Fibroblast of upper back skin (primary cell): ENCODE measurements at places on chromosomes 4 and X.

DNA sequence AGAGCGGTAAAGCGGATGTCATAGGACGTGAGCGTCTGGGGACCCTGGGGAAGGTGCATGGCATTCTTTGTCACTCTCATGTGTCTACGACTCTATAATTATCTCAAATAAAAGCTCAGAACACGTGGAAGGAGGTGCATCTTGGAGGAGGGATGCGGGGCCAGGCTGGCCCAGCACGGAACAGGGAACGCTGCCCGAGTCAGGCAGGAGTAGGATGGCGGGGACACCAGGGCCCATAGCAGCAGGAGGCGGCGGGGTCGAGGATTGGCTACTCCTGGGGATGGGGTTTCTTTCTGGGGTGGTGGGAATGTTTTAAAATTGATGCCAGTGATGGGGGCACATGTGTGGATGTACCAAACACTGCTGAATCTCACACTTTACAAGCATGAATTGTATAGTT lies 5.4 kb upstream of the HTRA3 start:
- DNase-seq, result no peak

GRCh38 chr4:90419124-90419711 lies 292.0 kb downstream of the CCSER1 start:
- DNase-seq, result peak; percentile 40

DNA sequence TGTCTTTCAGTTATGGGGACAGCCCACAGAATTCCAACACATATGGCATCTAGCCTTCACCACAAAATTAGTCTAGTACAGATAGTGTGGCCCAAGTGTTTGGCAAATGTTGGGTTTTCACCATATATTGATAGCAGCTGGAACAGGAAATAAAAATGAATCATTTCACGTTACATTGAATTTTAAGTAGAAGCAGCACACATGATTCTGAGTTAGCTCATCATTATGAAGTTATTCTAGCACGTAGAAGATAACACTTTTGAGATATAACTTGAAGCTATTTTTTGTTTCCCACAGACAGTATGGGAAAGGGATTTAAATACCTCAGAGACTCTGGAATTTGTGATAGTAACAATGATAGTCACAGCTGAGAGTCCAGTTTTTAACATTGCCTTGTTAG lies 118.7 kb downstream of the FAT4 start:
- DNase-seq, result peak; percentile 80

GRCh38 chrX:18995221-18995620 lies 11.3 kb upstream of the PHKA2 start:
- DNase-seq, result peak; percentile 77

GRCh38 chrX:37755025-37755424 lies 24.8 kb upstream of the CYBB start:
- no peak for DNase-seq

DNA sequence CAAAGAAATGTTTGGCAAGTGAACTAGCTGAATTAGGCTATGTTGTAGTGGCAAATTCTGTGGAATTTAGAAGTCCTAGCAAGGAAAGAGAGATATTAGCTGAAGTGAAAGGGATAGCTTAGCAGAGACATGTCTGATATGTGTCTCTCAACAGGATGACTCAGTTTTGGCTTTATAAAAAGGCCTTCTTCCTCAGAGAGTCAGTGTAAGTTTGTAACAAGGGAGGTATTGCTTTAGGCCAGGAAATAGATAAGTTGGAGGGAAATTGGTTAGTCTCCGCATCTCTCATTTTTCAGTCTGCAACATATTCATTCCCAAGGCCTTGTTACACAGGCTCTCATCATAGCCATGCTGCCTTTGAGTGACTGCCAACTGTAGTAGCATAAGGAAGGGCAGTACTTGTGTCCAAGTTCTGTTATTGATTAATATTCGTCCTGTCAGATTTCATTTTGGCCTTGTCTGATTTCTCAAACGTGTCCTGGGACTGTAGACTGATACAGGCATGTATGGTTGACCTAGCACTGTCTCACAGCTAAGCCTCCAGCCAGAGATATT lies 4.0 kb downstream of the TMEM164 start:
- DNase-seq, result peak; percentile 44

- peak; percentile 14 for DNase-seq
Observed at GRCh38 chr4:130808492-130808891, 1712.5 kb downstream of the C4orf33 start.

DNA sequence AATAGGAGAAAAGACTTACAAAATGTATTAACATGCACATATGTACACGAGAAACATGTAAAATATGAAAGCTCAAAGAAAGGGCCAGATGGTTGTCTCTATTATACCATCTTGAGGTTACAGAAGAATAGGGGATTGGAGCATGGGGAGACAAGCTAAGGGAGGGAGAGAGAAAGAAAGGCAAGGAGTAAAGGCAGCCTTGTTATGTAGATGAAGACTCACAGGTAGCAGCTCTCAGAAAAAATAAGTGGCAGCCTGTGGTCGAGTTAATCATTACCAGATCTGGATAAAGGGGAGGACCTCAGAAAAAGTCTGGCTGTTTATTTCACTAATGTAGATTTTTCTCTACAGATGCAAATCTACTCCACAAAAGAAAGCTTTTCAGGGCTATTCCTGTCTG lies 26.6 kb upstream of the PPP1R2C start:
- no peak for DNase-seq

DNA sequence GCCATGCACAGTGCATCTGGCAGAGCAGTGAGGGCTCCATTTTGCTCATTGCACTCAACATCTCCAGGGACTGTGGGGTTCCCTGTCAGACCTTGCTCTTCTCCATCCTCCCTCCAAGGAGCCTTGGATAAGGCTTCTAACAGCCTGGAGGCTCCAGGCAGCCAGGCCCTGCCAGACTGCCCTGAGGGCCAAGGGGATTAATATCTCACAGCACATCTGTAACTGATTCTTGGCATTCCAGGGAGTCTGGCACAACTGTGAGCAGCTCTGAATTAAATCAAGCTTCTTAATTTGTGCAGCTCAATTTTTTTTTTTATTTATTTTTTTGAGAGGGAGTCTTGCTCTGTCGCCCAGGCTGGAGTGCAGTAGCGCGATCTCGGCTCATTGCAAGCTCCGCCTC lies 224.5 kb upstream of the PGRMC2 start:
- peak; percentile 64 for DNase-seq

- no peak for DNase-seq
Observed at GRCh38 chrX:11580789-11581188, 84.9 kb downstream of the ARHGAP6 start.

- DNase-seq, result peak; percentile 43
Observed at GRCh38 chr4:94349193-94349592, 6.6 kb upstream of the HPGDS start.

GRCh38 chrX:73683236-73683859 lies 120.4 kb downstream of the CHIC1 start:
- DNase-seq, result peak; percentile 0

DNA sequence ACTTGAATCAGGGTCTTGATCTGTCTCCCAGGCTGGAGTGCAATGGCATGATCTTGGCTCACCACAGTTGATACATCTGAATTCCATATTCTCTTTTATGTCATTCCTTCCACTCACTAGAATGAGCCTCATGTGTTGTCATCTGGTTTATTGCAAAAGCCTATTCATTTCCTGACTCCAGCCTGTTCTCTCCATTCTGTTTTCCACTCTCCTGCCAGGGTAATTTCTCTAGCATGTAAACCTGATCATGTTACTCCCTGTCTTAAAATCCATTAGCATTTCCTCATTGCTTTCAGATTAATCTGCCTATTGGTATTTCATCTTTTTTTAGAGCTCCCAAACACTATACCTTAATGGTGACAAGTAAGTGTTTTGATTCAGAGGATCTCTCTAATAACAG lies 4.3 kb upstream of the DDX60L start:
- DNase-seq, result peak; percentile 93

GRCh38 chr4:153890761-153891160 lies 101.9 kb upstream of the SFRP2 start:
- peak; percentile 18 for DNase-seq

GRCh38 chrX:155956649-155957048 lies 40.8 kb upstream of the IL9R start:
- no peak for DNase-seq

DNA sequence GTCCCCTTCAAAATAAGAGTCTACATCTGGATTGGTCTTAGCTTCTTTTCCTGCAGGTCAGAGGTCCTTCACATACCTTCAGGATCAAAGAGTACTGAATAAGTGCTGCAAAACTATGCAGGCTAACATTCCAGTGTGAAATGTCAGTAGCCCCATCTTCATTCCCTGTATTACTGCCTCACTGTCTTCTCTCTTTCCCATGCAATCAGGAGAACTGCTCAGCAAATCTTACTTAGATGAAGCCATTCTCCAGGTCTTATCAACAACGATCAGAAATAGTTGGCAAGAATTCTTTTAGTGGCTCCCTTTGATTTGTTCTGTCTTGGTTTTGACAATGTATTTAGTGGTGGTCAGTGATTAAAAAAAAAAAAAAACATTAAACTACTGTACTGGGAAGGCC lies 26.0 kb upstream of the IQCM start:
- DNase-seq, result peak; percentile 56

DNA sequence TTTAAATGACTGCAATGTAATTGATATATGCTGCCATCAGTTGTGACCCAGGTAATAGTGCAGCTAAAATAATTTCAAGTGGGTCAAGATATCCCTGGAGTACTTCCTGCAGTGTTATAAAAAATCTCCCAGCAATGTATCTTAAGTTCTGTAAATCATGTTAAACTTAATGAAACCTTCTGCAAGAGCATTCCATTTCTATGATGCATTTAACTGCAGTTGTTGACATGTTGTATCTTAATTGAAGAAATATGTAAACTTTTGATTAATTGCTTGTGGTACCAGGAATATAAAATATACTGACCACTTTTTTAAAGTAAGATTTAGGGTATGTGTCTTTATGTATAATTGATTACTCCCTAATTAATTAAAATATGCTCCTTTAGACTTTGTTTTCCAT lies 213.6 kb downstream of the AFF2 start:
- DNase-seq, result peak; percentile 49

- no peak for DNase-seq
Observed at GRCh38 chr4:91497892-91498291, 805.9 kb upstream of the GRID2 start.

- DNase-seq, result peak; percentile 60
Observed at GRCh38 chrX:153934762-153935325, at the start of gene NAA10. Gene NAA10, minus strand, starts transcription at chrX:153935037. Its CDS starts 133 bp downstream, at chrX:153934904.

GRCh38 chr4:185396724-185397385 lies at the start of gene ANKRD37:
Gene ANKRD37, plus strand, starts transcription at chr4:185396841. Its CDS starts 83 bp downstream, at chr4:185396924.
- DNase-seq, result peak; percentile 12

DNA sequence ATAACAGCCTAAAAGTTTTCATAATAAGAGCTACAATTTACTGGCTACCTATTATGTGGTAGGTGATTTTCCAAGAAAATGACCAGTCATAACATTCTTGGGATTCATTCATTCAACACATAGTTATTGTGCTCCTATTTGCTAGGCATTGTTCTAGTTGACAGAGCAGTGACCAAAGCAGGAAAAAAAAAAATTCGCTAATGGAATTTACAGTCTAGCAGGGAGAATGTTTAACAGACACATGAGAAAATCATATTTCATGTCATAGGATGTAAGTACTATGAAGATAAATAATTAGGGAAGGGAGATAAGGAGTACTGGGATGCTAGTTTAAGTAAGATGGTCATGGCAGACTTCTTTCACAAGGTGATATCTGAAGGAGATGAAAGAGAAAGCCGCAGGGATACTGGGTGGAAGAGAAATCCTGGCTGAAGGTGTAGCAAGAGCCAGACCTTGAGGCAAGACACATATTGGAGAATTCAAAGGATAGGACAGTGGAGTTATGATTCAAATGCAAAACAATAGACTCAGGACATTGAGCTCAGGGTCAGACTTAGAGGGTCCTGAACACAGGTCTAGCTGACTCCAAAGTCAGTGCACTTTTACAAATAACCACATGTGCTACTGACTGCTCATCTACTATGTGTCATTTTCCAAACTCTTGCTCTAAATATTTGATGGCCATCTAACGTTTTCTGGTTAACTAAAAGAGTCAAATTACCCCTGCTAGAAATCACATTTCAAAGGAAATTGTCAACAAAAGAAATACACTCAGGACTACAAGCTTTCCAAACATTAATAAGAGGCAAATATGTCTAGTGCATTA lies 20.4 kb downstream of the SPCS3 start:
- no peak for DNase-seq

DNA sequence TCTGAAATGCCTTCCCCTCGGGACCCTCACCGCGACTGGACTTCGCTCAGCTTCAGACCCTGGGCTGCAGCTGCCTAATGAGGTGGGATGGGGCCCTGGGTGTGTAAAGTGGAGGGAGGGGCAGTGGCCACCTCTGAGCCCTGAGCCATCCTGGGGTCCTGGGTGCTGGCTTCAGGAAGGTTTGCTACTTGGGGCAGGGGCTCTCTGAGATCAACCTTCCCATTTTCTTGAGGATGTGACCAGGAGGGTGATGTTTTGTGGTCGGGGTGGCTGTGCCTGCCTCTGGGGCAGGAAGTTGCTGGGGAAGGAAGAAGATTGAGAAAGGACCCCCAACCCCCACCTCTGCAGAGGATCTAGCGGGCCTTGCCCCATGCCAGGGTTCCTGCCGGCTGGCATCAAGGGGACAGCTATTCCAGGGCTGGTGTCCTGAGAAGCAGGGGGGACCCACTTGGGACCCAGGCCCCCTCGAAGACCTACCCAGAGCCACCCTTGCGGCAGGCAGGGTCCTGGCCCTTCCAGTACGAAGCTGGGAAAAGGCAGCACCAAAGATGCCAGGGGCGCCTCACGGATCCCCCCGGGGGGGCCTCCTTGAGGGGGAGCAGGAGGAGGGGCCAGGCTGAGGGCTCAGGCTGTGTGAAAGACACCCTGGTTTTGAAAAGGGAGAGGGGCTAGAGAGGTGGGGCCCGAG lies 6.5 kb downstream of the SH3BP2 start:
- no peak for DNase-seq

- DNase-seq, result no peak
Observed at GRCh38 chr4:121688261-121688660, 8.5 kb downstream of the ANXA5 start.

GRCh38 chr4:78799551-78800495 lies 23.7 kb downstream of the BMP2K start:
- no peak for DNase-seq
